Dorsolateral prefrontal cortex (tissue), 122 donors: ENCODE measurements at places on chromosomes 2 and 18.

DNA sequence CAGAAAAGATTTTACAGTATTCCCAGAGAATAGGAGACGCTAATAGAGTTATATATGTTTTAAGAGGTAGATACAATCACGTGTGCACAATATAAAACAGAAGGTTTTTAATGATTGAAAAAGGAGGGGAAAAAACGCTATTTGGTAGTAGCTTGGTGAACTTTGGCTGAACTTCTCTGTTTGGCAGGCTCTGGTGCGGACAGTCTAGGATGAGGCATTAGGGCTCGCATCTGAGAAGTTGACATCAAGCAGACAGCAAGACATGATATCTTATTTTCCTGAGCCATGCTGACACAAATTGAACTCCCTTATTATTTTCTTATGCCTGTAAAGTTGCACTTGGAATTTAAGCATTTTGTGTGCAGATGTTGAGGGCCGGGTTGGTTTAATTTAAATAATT is 176.6 kb downstream of the EN1 start:
- no peak for DNase-seq

DNA sequence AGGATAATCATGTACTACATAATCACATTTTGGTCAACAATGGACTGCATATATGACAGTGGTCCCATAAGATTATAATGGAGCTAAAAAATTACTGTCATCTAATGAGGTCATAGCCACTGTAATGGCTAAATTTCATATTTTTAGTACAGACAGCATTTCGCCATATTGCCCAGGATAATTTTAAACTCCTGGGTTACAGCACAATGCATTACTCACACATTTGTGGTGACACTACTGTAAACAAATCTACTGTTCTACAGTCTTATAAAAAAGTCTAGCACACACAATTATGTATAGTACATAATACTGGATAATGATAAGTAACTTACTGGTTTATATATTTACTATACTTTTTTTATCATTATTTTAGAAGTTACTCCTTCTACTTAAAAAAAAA is 12.8 kb downstream of the EIF2AK2 start:
- no peak for DNase-seq

GRCh38 chr2:45729753-45730512 is 78.5 kb downstream of the PRKCE start:
- DNase-seq: no peak

DNA sequence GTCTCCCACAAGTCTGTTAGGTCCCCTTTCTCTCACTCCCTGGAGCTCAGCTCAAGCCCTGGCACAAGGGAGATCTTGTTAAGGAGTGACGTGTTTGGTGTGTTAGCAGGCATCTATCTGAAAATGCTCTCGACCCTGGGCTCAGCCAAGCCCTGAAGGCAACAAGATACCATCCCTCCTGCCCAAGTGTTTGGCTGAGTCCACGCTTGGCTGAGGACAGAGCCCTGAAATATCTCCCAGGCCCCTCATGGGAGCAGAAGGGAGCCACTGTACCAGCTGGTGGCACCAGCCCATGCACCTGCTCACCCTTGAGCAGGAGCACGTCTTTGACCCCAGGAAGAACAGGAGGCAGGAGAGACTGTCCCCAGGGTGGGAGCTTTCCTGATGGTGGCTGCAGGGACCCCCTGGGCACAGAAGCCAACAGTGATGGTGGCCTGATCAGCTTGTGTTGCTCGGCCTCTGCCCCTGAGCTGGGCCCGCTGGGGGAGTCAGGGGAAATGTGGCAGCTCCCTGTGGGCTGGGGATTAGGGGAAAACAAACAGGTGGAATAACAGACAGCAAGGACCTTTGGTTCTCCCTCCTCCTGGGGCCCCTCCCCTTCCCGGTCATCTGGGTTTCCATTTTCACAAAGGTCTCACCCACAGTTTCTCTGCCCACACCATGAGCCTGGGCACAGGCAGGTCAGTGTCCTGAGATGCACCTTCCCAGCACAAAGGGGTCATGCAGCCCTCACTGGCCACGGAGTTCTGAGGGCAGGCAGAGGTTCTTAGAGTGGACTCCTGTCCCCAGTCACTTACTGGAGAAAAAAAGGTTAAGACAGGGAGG is 91.6 kb downstream of the RHOB start:
- DNase-seq: no peak

GRCh38 chr2:151472966-151473365 is 63.3 kb downstream of the RIF1 start:
- DNase-seq: no peak

DNA sequence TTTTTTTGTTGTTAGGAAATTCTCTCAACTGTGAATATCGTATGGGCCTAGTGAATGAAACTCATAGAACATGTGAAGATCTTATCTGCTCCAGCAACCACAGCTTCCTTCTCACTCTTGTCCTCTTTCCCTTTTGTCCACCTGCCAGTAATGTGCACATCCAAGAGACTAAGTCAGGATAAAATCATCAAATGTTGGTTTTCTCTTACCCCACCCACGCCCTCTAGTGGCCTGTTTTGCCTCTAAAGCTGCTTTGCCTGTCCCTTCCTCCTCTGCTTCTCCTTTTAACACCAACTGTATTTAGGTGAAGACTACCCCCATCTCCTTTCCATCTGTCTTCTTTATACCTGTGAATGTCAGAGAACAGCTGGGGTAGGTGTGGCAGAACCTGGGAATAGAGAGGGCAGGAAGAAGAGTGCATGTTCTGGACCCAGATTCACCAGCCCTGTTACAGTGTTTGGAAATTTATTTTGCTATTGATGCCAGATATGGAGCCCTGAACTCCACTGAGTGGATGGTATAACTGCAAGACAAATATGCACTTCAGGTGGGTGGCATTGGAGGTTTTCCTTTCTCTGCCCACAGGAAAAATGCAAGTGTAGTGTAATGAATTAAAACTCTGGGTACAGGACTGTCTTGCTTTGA is 8.4 kb upstream of the MGAT5 start:
- DNase-seq: peak; percentile 68

- DNase-seq: no peak
Measured at GRCh38 chr2:138504546-138505235, 3.1 kb downstream of the SPOPL start.

DNA sequence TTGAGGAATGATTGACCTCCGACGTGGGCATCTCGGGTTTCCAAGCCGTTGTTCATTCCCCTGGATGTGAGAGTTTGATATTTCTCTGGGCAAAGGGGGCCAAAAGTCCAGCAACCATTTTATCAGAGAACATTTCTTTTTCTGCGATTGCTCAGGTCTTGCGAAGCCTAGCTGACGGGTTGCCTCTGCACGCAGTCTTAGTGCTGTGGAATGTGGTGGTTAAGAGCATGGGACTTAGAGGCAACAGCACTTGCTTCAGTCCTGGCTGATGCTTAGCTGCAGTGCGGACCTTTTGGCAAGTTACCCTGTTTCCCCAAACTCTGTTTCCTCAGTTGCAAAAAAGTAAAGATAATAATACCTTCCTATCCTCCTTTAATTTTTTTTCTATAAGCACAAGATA is 45.0 kb downstream of the FAP start:
- DNase-seq: no peak

DNA sequence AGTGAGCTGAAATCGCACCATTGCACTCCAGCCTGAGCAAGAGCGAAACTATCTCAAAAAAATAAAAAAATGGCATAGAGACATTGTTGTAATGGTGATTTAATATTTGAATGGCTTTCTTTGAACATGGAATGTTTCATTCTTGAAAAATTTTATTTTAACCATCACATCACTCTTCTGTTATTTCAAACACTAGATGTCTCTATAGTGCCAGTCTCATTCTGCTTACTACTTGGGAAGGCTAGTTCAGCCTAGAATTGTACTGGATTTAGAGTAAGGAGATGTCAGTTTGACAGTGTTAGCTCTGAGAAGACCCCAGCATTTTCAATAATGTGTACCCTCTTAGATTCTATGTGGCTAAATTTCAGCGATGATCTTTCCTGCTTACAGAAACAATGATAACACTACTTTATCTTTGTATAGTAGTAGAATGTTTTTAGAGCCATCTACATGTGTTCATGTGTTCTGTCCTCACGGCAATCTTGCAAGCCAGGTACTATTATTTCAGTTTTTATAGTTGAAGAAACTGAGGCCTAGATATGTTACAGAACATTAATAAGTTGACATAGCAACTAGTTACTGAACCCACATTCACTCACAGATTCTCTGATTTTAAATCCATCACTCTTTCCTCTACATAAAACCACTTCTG is 142.9 kb upstream of the ZSWIM2 start:
- no peak for DNase-seq

- no peak for DNase-seq
Measured at GRCh38 chr2:105821428-105822125, 76.9 kb downstream of the NCK2 start.

GRCh38 chr2:85468096-85468703 is 49.7 kb downstream of the SH2D6 start:
- no peak for DNase-seq

DNA sequence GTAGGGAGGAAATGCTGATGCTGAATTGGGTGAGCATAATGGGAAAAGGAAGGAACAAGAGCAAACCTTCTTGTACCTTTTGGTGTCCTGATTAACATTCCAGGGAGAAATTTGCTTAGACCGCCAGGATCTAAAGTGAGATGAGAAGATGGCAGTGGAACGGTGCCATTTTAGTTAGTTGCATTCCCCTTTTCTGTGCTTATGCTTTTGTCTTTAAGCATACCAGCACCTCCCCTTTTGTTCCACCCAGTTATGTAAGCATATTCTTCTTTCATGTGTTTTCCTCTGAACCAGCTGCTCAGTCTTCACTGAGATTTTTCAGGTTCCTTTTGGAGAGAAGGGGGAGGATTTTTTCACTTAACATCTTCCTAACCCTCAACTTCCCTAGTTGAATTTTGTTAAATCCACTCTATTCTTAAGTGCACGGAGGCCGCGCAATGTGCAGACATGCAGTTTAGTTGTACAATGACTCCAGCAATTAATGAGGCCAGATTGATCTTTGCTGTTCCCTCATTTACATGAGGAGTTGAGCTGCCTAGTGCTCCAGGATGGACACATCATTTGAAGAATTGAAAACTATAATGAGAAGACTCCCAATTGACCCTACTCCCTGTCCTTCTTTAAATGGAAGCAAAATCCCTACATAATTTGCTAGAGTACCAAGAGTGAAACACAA is 73.9 kb downstream of the MAP4K4 start:
- no peak for DNase-seq

DNA sequence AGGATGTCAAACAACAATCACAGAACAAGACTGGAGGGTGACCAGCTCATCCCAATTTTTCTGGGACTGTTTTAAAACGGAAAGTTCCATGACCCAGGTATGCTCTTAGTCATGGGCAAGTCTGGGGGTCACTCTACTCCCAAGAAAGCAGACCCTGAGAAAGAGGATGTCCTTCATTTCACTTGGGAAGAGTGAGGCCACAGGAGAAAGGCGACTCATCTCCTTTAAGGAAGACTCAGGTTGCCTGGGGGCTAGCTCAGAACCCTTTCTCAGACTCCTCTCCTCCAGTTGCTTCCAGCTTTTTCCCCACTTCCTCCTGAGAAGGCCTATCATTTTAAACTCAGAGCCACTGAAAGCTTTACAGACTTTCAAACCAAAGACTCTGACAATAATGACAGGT is 9.3 kb downstream of the RNF152 start:
- DNase-seq: no peak

- DNase-seq: no peak
Measured at GRCh38 chr2:216392945-216393840, 19.1 kb upstream of the SMARCAL1 start.

- no peak for DNase-seq
Measured at GRCh38 chr18:44232500-44232899, 448.2 kb upstream of the SETBP1 start.

DNA sequence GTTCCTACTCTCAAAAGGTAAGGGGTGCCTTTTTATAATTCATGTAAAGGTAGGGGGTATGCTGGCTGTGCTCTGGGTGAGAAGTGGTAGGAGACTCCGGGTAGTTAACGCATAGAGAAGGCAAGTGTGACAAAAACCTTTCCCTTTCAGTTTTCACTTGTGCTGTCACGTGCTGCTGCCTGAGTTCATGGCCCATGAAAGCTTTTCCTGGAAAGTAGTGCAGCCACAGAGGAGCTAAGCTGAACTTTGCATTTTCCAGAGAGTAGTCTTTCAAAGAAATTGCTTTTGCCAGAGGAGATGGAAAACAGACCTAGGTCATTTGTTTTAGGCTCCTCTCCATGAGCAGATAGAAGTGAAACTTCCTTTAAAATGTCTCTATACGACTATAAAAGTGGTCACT is 44.7 kb downstream of the THSD7B start:
- no peak for DNase-seq
